Activated CD4-positive, alpha-beta T cell treated with anti-CD3 and anti-CD28 coated beads, Interleukin-2, amount 10 ng/mL, durations not matched to agents 24 days and 14 days (primary cell): ENCODE measurements at places on chromosomes 1 and 21.
A peak's percentile ranks its signal among the peaks of the same experiment; 100 is the strongest.

GRCh38 chr1:19439464-19440171, 45.7 kb downstream of the CAPZB start:
- DNase-seq = no peak

DNA sequence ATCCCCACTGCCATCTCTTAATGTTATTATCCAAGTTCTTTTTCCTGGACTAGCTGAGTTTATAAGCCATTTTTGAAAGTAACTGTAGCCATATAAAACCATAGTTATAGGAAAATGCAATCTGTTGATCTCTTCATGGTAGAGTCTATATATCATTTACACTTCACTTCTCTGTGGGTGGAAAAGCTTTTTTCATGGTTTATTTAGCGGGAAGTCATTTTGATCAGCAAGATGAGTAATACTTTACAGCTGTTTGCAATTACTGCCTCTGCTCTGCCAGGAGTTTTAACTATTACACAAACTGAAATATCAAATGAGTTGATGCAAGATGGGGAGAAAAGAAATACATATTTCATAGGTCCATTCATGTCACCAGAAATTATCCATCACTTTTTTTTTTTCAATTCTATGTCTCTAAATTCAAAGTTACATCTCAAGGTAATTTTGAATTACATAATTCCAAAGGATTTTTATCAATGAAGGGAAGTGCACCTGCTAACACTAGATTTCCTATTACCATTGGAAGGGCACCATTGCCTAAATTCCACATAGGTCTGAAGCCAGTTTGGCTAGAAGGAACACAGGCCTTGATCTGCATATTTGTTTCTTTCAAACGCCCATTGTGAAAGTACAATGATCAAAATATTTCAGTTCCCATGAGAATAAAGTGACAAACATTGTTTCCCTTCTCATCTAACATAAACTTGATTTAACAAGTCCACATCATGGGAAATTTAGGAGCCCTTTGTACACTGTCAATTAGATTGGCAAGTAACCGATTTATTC, 296.7 kb downstream of the ZNF326 start:
- DNase-seq = no peak

- DNase-seq = no peak
Measured at GRCh38 chr1:98496256-98496995, 165.1 kb upstream of the SNX7 start.

DNA sequence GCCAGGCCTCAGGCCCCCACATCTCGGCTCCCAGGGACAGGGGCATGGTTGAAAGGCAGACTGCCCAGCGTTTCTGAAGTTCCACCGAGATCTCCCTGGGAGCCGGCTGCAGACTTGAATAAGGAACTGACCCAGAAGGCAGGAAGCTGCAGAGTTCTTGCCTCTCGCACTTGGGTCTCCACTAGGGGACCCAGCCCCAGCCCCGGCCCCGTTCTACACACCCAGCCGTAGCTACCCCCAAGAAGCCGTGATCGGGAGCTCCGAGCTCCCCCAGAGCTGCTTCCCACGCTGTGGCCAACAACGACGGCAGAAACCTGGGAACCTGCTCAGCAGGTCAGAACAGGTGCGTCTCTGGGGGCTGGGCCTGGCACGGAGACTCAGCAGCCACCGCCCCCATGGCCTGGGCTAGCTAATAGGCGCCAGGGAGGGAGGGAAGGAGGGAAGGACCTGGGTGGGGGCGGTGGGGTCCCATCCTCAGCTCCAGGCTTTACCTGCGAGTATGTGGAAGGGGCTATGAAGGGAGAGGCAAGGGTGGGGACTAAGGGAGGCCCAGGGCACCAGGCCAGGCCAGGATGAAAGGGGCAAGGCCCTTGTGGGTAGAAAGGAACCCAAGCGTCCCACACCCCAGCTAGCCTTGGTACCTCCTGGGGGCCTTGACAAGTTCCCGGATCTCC, at the start of gene NECTIN4:
TSS of gene NECTIN4 (minus strand) at position 308 of the 674 bp plus-strand sequence. CDS start at position 46, 262 bp downstream.
- no peak for DNase-seq

- no peak for DNase-seq
Measured at GRCh38 chr1:205693421-205693991, 13.2 kb upstream of the SLC45A3 start.

GRCh38 chr1:147723691-147724323, 36.6 kb downstream of the GJA5 start:
- no peak for DNase-seq

GRCh38 chr1:157725221-157725577, 24.6 kb upstream of the FCRL3 start:
- DNase-seq = no peak

GRCh38 chr1:50348449-50349241, 74.6 kb downstream of the DMRTA2 start:
- DNase-seq = peak; percentile 85

DNA sequence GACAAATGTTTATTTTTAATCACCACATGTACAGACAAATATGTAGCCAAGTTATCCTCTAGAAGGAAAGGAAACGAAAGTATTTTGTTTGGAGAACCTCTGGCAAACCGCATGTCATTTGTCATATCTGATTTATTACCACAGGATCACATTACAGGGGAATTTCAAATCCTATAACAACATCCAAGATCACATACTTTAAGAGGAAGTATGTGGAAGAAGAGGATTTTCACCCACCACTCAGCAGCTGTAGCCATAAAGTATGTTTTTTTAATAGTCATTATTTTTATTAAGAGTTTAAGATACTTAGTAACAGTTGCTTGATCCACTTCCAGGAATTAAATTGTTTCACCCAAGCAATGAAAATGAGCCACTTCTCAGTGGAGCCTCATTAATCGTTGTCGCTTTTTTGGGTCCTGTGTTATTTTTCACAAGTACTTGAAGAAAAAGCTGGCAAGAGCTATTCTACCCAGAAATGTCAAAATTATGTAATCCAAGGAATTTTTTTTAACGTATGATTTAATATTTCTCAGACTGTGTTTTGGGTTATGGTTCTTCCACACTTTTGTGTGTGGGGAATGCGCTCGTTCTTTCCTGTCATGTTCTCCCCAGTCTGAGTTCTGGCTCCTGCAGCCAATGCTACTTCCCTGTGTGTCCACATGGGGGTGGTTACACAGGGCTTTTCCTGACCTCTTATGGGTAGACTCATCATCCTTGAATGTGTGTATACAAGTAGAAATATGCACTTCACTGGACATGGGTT, 6.9 kb downstream of the SERTAD4 start:
- DNase-seq = no peak

DNA sequence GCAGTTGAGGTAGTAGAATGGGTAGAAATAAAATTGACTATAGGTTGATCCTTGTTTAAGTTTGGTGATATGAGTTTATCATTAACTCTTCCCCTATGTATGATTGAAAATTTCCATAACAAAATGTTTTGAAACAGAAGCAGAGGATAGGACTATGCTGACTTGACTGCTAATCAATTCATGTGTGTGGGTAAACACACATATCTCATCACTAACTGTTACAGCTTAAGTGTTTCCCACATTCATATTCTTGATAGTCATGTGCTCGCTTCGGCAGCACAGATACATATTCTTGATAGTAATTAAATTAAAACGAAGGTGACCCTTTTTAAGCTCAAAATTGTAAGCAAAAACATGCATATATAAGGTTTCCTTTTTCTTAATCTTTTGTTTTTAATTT, 68.2 kb upstream of the SAMSN1 start:
- no peak for DNase-seq

DNA sequence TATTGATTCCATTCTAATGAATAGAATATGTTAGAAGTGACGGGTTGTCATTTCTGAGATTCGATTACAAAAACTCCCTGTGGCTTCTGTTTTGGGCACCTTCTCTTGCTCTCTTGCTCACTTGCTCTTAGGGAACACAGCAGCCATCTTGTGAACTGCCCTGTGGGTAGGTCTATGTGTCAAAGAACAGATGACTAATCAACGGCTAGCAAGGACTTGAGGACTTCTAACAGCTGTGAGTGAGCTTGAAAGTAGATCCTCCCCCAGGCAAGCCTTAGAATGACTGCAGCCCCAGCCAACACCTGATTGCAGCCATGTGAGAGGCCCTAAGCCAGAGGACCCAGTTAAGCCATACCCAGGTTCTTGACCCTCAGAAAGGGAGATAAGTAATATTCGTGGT, 49.3 kb downstream of the AZIN2 start:
- DNase-seq = no peak

GRCh38 chr1:115969509-115969908, 6.8 kb upstream of the SLC22A15 start:
- DNase-seq = no peak

DNA sequence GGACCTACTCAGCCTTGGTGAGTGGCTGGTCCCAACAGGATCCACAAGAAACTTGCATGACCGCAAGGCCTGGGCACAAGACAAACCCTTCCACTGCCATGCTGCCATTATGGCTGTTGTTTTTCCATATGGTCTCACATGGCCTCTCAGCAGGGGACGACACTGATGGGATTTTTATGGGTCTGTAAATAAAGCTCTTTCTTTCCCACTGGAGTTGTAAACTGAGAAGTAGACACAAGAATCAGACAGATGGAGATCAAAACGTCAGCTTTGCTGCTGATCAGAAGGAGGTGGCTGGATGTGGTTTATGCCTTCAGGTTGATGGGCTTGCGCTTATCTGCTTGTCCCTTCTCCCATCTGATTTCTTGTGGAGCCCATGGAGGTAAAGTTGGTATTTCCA, 138.1 kb upstream of the KCNJ6 start:
- DNase-seq = no peak

- DNase-seq = no peak
Measured at GRCh38 chr21:44071359-44072104, 35.7 kb upstream of the PWP2 start.

GRCh38 chr1:119160866-119161265, 20.4 kb upstream of the WARS2 start:
- no peak for DNase-seq

DNA sequence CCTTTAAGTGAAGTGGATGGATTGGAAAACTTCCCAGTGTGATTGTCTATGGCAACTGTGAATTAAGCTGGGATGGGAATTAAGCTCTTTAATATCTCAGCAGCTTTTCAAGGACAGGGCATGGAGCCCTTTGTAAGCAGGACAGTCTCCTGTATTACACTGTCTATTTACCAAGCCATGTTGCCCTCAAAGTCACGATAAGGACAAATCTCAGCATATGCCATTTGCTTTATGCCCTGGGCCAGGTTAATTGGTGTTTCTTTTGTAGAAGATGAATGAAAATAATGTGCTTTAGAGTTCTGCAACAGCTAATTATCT, 17.6 kb downstream of the UTP25 start:
- no peak for DNase-seq

DNA sequence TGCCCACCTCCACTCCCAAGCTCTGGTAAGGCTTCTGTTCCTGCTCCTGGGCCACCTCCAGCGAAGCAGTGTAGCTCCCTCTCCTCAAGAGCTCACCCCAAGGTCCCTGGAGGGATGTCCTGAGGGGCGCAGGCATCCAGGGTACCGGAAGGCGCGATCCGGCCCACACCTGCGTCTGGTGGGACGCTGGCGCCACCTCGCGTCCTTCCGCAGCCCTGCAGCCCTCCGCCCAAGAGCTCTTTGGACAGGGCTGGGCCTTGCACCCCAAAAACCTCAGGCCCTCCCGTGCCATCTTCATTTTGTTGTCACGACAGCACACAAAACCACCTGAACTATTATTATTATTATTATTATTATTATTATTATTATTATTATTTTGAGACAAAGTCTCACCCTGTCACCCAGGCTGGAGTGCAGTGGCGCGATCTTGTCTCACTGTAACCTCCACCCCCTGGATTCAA, 49.2 kb upstream of the PAX7 start:
- peak; percentile 82 for DNase-seq

GRCh38 chr1:218249338-218250140, 35.6 kb upstream of the RRP15 start:
- DNase-seq = no peak

GRCh38 chr1:163130225-163130856, 61.2 kb downstream of the RGS4 start:
- DNase-seq = no peak

GRCh38 chr1:228212415-228212965, 4.6 kb downstream of the OBSCN start:
- peak; percentile 54 for DNase-seq
